ENCODE measurements at places on chromosomes 3 and 15.

GRCh38 chr15:36726224-36726623 is 146.8 kb downstream of the CDIN1 start:
- DNase-seq, result no peak

DNA sequence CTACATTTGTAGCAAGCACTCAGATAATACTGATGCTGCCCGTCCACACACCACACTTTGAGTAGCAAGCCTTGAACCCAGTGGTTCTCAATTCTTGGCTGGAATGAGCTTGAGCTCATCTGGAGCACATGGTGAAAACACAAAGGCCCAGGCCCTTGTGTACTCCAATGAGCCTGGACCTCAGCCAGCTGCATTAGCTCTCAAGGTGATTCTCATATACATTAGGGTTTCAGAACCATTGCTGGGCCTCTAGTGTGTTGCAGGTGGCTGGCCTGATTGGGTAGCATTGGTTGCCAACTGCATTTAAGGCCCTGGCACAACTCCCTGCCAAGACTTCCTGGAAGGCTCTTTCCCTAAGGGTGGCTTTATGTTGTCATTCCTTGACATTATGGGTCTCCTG is 23.4 kb upstream of the ZFAND6 start:
- DNase-seq, result no peak

DNA sequence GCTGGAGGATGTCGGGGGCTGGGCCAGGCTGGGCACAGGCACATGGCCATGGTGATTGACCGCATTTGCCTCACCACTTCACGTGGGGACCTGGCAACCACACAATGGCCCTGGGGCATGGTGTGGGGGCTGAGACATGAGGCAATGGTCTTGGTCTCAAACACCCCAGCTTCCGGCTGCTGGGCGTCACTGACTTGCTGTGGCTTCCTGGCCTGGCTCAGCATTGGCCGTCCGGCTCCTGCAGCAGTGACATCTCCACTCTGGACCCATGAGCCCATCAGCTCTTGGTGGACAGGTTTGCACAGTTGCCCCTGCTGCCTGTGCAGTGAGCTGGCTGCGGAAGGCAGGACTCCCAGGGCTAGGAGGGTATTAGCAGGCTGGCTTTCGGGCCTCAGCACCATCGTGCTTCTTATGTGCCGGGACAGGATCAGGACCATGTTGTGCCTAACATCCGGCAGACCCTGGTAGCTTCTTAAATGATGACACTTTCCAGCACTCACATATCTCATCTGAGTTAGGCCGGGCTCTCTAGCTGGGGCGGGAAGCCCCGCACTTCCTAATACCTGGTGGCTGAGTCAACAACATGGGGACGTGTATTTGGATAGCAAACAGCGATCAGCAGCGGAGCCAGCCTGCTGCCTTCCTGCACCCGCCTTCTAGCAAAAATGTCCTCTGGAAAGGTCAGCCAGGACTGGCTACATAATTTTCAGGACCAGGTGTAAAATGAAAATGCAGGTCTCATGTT is 34.1 kb downstream of the ZNF710 start:
- DNase-seq, result no peak

GRCh38 chr3:72721683-72722381 is 126.4 kb downstream of the SHQ1 start:
- DNase-seq, result no peak

- no peak for DNase-seq
Observed at GRCh38 chr3:66404903-66405700, 95.7 kb downstream of the LRIG1 start.

- no peak for DNase-seq
Observed at GRCh38 chr3:51057121-51057520, 328.0 kb upstream of the MANF start.

DNA sequence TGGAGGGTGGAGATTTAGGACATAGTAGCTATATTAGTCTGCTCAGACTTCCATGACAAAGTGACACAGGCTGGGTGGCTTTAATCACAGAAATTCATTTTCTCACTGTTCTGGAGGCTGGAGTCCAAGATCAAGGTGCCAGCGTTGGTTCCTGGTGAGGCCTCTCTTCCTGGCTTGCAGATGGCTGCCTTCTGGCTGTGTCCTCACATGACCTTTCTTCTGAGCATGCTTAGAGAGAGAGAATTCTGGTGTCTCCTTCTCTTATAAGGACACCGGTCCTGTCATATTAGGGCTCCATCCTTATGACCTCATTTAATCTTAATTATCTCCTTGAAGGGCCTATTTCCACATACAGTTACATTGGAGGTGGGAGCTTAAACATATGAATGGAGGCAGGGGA is 14.9 kb upstream of the SHC4 start:
- no peak for DNase-seq

DNA sequence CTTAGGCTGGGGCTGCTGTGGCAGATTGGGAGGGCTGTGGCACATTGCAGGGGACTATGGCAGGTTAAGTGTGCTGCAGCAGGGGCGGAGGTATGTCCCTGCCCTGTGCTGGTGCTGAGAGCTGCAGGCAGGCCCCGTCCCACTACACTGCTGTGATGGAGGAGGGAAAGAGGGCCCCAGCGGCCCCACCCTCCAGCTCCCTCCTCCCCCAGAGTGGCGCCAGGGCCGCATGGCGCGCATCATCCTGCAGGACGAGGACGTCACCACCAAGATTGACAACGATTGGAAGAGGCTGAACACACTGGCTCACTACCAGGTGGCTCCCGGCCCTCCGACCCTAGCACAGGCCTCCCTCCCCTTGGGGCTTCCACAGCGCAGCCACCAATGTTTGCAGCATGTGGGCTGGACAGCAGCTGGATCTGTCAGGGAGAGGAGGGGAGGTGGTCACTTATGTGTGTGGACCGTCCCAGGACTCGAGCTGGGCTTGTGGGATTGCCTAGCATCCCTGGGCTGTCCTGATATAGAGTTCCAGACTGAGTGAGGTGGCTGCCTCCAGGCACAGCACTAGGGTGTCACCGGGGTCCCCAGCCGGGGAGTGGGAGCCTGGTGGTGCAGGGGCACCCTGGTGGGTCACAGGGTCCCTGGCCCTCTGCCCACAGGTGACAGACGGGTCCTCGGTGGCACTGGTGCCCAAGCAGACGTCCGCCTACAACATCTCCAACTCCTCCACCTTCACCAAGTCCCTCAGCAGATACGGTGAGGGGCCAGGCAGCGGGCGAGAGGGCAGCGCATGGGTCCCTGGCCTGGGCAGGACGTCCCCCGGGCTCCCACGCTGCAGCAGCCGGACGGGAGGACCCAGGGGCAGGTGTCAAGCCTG is 46.1 kb downstream of the PLXNA1 start:
- no peak for DNase-seq

- DNase-seq, result no peak
Observed at GRCh38 chr3:47444103-47444502, 31.6 kb downstream of the SCAP start.

DNA sequence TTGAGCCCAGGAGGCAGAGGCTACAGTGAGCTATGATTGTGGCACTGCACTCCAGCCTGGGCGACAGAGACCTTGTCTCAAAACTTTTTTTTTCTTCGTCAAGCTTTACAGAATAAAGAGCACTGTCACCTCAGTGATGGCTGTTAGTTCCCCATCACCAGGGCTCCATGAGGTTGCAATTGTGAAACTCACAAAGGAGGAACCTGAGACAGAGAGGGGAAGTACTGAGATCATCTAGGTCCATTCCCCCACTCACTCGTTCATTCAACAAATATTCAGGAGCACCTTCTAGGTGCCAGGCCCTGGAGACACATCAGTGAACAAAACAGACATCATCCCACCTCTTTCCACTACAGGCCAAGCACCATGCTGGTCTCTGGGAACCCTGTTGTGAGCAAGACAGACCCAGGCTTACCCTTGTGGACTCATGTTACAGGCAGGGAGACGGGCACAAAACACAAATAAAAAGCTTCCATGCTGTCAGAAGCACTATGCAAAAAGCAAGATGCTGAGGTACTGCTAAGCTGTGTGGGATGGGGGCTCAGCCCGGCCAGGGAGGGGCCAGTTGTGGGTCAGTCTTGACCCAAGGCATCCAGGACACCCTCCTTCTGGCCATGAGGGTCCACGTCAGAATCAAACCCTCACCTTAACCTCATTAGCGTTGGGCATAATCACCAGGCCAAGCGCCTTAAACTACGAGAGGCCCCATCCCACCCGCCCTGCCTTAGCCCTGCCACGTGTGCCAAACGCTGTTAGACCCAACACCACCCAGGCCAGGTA is 2.1 kb upstream of the RHO start:
- no peak for DNase-seq

DNA sequence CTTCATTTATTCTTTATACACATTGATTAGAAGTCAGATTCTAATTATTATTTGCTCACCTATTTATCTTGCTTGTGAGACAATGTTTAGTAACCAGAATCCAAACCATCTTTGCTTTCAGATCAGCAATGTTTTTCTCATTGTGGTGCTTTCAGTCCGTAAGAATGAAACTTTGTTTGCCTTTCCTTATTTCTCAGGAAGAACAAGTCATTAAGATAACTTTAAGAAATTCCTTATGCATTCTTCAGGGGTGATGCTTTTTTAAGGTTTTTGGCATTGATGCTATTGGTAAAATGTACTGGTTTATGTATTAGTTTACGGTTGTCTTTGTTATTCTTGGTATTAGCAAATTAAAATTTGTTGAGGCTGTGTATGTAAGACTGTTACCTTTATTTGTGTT is 120.8 kb upstream of the POU1F1 start:
- no peak for DNase-seq

GRCh38 chr15:89809093-89809786 is 5.4 kb downstream of the ANPEP start:
- no peak for DNase-seq

DNA sequence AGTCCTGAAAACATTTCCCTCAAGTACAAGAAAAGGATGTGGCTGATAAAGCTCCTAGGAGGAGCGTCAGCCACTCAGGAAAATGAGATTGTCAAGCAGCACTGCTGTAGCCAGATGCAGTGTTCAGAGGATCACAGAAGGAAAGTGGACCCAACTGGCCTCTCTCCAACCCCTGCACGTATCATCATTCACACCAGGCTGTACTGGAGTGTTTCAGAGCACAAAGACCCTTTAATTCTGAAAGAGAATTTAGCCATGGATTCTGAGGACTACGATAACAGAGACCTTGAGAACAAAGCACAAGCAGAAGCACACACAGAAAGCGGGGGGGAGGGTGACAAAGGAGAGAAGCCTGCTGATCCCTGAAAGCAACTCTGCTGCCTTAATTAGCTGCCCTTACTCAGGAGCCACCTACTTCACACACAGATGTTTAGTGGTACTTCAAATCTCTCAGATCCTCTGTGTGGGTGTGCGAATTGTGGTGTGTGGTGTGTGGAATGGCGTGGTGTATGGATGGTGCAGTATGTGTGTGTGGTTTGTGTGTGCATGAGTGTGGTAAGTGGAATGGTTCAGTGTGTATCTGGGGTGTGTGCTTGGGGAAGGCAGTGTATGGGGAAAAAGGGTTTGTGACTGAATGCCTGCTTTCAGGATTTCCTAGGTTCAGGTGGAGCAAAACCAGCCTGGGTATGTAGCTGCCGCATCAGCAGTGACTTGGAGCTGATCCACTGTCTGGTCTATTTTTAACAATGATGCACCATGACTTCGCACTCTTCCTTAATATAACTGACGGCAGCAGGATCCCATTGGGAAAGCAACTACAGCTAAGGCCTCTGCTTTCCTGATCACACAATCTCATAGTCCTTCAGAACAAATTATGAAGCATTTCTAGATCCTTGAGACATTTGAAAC is 192.5 kb downstream of the RSL24D1 start:
- DNase-seq, result no peak

DNA sequence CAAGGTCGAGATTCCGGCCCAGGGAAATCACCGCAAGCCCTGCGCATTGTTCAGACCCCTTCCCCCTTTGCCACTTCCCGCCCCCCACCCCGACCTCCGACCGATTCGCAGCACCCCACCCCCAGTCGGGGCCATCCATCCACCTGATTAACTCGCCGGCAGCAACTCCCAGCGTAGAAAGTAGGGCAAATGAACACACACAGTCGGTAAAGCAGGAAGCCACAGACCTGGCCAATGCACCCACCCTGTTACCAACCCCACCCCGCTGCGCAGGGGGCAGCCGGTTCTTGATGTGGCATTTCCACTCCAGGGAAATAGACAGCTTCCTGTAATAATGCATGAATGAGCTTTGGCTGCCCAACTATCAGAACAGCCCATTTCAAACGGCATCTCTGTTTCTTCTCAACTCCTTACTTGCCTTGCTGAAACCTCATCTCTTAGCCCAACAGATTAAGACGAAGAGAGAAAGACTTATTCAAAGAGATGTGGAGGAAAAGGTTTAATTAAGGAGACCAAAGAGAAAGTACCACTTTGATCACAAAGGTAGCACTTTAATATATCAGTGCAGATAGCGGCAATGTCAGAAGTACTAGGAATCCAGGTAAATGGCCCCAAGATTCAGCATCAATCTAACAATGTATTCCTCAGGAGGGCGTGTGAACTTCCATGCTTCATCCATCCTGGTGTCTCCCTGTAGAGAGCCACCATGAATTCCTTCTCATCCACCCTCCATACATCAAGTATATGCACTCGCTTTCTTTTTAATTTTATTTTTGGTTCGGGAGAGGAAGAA is 1.9 kb downstream of the TNIK start:
- DNase-seq, result no peak

DNA sequence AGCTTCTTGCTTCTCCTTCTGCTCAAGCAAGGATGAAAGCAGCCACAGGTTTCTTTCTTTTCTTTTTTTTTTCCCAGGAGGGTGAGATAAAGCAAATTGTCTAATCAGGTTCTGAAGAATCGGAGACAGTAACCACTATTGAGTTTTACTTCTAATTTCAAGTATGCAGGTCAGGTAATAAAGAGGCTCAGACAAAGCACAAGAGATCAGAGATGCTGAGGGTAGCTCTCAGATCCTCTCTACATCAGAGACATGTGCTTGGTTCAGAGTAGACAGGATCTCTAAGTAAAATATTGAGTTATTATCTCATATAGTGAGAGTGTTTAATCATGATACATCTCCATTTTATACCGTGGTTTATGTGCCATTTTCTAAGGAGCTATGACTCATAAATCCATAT is 168.5 kb downstream of the NFKBIZ start:
- no peak for DNase-seq

Measured in NCI-H1930 (cell line).